ENCODE measurements at places on chromosomes 11 and 22.

DNA sequence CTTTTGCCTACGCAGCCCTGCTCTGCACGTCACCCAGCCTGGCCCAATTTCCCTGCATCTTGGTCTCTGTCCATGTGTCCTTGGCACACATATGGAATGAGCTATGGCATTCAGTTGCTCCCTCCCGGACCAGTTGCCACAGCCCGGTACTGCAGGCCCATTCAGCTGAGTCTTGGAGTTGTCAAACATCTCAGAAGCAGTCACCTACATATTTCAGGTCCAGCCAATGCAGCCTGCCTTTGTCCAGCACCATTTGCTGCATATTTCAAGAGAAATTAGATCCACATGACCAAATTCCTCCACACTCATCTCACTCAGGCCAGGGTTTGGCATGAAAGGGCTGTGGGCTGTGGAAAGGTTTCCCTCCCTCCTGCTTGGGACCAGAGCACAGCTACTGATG, 76.8 kb downstream of the MN1 start:
- H3K4me3 ChIP-seq: no peak overlapping the region
- H3K27me3 ChIP-seq: no peaks in the 10 kb centered on the region
- H3K4me1 ChIP-seq: no peaks in the 10 kb centered on the region
- no peak overlapping the region for H3K27ac ChIP-seq
- no peaks in the 10 kb centered on the region for H3K36me3 ChIP-seq

DNA sequence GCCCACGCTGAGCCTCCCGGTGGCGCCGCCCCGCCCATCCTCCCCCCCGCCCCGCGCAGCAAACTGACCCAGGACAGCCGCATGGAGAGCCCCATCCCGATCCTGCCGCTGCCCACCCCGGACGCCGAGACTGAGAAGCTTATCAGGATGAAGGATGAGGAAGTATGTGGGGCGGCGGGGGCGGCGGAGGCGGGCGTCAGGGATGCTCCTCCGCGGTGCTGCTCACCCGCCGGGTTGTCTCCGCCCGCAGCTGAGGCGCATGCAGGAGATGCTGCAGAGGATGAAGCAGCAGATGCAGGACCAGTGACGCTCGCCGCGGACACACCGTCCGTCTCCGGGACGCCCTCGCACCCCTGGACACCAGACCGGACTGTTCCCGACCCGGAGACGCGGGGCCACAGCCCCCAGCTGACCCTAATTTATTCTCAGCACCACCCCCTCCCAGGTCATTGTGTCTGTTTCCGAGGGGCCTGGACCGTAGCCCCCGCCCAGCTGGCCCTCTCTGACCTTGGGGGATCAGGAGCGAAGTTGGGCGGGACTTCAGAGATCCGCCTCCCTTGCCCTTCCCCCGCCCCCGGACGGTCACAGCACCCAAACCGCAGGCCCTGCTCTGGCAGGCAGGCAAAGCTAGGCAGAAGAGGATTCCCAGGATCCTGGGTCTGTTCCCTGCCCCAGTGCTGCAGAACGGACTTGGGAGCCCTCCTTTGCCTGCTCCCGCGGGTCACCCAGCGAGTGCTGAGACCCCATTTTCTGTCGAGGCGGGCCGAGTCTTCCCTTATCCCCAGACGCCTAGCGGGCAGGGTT, 959 bp upstream of the GP1BB start:
- H3K36me3 ChIP-seq: no peaks in the 10 kb centered on the region
- H3K4me1 ChIP-seq: peaks cover 27% of the 10 kb centered on the region
- H3K4me3 ChIP-seq: no peak overlapping the region
- no peak overlapping the region for H3K27ac ChIP-seq

DNA sequence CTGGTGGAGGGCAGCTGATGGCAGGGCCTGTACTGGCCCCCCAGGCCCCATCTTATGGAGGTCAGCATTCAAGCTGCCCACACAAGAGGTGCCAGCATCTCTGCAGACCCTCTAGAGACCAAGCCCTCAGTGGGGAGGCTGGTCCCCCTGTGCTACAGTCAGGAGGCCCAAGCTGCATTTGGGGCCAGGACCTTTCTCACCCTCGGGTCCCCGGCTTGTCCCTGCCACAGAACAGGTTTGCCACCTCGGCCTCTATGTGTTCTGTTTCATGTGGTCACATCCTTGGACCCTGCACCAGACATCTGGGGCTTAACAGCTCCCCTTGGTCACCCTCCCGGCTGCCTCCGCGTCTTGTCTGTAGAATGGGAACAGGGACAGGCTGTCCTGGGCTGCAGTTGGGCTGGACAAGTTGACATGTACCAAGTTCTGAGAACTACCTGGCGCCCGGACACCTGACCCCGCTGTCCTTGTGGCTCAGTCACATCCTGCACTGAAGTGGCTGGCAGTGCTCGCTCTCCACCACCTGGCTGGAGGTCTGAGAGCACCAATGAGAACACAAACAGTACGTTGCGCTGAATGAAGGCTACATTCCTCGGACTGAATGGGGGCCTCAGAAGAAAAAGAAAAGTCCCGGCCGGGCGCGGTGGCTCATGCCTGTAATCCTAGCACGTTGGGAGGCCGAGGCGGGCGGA, 2.7 kb upstream of the PLXNB2 start:
- H3K27ac ChIP-seq: no peak overlapping the region
- H3K4me1 ChIP-seq: peaks cover 28% of the 10 kb centered on the region
- H3K36me3 ChIP-seq: no peaks in the 10 kb centered on the region
- H3K4me3 ChIP-seq: no peak overlapping the region

DNA sequence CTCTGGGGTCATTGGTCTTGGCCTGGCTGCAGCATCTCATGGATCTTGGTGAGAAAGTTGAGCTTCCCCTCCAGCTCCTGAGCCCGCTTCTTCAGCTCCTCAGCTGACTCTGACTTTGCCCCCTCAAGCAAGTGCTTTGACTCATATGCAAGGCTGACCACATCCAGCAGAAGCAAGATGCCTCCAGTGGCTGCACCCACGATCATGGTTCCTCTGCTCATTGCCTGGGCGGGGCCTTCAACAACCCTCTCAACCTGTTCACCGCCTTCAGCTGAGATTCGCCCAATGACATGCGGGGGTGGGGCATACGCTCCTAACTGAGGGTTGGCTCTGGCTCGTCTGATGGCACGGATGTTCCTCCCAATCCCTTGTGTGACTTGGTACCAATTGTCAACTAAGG, 11.9 kb downstream of the APOL2 start:
- no peak for DNase-seq
- no peaks in the 10 kb centered on the region for H3K27me3 ChIP-seq
- H3K4me1 ChIP-seq: no peaks in the 10 kb centered on the region
- H3K4me3 ChIP-seq: no peak overlapping the region

- no peaks in the 10 kb centered on the region for H3K36me3 ChIP-seq
- H3K4me3 ChIP-seq: peak within 1 kb of the TSS; percentile 35
- peak within 1 kb of the TSS; percentile 59 for H3K27ac ChIP-seq
These were observed at the start of gene MAJIN for GRCh38 chr11:64971421-64972233. Gene MAJIN, minus strand, starts transcription at chr11:64972108. Its CDS starts 12,703 bp downstream, at chr11:64959405.

DNA sequence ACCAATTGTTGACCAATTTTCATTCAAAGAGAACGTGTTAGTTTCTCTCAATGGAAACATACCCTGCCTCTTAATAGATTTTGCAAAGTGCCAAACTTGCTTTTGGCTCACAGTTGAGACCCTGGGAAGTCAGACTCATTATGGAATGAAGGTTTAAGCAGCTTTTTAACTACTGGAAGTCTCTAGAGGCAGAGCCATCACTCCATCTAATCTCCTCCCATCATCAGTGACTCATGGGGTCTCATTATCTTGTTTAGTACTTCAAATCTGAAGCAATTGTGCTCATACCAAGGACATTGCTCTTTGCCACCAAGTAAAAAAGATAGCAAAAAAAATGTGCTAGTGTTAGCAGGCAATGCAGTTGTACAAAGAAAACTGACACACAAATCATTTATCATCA, 537.1 kb upstream of the LRRC4C start:
- no peaks in the 10 kb centered on the region for H3K4me1 ChIP-seq
- no peak overlapping the region for H3K4me3 ChIP-seq
- H3K27ac ChIP-seq: no peak overlapping the region
- H3K27me3 ChIP-seq: no peaks in the 10 kb centered on the region

DNA sequence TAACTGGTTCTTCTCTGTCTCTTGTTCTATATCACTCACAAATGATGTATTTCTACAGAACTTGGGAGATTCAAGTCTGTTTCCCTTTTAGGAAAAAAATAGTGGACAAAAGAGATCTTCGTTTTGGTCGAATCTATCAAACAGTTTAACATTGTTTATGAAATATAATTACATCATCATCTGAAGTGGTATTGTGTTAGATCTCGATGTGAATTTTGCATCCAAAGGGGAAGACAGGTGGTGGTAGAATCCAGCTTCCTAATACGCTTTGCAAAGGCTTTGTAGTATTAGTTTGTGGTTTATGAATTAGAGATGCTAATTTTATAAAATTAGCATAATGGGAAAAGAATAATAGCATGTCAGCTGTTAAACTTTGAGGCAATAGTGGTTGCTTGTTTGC, 3.4 kb downstream of the SIK2 start:
- H3K4me1 ChIP-seq: peaks cover 23% of the 10 kb centered on the region
- no peak overlapping the region for H3K27ac ChIP-seq
- H3K36me3 ChIP-seq: no peaks in the 10 kb centered on the region
- DNase-seq: no peak

DNA sequence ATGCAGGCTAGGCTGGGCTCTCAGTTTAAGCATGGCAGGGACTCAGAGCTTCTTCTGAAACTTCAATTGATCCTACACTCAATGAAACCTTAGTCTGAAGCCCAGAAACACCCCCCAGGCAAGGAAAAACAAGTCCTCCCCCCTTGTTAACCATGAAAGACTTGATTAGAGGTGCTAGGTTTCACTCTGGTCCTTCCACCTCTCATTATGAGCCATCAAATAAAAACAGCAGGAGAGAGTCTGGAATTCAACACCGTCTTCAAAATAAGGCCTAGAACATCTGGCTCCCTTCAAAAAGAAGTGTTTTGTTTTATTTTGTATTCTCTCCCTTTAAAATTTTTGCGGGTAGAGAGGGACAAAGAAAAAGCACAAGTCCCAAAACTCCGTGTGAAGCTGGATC, 95.7 kb downstream of the NAT10 start:
- H3K4me1 ChIP-seq: peaks cover 6% of the 10 kb centered on the region
- H3K4me3 ChIP-seq: no peak overlapping the region
- H3K27me3 ChIP-seq: no peaks in the 10 kb centered on the region

DNA sequence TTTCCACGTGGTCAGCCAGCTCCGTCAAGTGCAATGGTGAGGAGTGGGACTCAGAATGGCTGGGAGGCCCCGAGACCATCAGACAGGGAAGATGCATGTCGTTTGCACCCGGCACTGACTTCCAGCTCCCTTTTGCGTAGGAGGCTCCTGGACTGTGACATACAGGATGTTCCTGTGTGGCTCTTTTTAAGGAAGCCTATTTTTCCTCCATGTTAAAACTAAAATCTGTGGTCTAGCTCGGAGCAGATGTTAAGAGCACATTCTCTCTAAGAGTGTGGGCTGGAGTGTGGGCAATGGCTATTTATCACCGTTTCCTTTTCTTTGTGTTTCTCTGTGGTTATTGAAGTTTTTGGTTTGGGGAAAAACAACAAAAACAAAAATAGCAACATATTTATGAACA, 40.9 kb upstream of the AMPD3 start:
- no peaks in the 10 kb centered on the region for H3K36me3 ChIP-seq
- no peak overlapping the region for H3K4me3 ChIP-seq
- H3K27me3 ChIP-seq: no peaks in the 10 kb centered on the region

DNA sequence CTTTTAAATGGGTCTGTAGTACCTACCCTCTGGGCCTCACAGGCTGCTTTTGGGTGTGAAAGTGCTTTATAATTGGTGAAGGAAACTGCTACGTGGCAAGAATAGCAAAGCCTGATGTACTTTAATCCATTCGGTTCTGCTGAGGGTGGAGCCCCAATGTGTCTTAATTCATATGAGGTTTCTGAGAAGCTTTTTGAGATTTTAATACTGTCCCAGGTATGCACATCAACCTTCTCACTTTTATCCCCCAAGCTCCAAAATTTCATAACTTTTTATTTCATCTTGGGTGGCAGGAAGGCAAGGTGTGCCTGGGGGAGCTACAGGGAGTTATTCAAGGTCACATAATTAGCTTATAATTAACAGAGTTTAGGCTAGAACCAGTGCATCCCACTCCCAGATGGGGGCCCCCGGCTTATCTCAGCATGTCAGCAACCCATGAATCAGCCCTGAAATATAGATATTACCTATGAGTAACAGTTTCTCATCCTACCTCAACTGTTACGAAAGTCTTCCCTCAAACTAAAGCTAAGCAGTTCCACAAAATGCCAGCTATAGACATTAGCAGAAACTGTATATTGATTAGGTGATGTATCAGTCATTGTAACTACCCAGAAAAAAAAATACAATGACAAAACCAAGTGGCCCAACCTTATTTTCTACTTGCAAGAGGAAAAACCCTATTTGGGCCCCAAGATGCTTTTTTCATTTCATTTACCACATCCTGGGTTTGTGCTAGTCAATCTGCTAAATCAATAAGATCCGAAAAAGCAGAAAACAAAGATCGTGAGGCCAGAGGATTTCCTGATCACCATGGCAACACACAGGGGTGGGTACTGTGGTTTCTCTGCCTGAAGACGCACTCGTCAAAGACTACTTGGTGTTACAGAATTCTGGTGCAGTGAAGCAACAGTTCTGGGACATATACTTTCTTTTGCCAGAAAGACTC, 26.7 kb downstream of the CD44 start:
- DNase-seq: peak; percentile 87
- H3K36me3 ChIP-seq: peaks cover 8% of the 10 kb centered on the region
- H3K4me3 ChIP-seq: peak overlapping the region; percentile 22

DNA sequence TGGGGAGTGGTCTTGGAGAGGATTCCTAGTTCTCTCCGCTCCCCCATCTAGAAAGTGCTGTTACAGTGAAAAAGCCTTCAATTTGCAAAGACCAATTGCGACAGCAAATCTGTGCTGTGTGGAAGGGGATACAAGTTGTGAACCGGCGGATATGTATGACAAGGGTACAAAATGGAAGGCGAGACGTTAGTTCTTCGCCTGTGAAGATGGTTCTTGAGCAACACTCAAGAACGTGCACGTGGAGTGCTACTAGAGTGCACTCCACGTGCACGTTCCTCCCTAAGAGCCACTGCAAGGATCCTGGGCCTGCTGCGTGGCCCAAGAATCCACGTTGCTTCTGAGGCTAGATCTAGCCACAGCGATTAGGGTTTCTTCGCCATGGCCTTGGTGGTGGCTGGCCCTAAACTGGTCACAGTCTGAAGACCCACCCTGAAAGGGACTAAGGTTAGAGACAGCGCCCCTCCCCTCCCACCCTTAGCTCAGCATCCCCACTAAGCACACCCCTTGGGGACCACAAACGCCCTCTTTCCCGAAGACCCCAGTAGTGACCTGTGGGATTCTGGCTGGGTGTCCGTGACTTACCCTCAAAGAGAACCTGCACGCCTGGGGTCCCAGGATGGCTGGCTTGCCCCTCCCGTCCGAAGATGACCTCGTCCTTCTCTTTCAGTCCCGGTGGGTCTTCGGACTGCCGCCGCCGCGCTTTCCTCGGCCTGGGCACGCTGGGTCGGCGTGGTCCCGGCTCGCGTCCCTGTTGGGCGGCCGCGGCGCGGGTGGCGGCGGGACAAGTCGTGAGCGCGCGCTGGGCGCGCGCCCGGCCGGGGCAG, 519 bp upstream of the PDE3B start:
- DNase-seq: no peak
- peak overlapping the region; percentile 96 for H3K4me3 ChIP-seq
- peak overlapping the region; percentile 76 for H3K27ac ChIP-seq
